ENCODE measurements at places on chromosomes 6 and 20.

GRCh38 chr6:158121335-158121734 lies 46.7 kb downstream of the SERAC1 start:
- no peak for DNase-seq

DNA sequence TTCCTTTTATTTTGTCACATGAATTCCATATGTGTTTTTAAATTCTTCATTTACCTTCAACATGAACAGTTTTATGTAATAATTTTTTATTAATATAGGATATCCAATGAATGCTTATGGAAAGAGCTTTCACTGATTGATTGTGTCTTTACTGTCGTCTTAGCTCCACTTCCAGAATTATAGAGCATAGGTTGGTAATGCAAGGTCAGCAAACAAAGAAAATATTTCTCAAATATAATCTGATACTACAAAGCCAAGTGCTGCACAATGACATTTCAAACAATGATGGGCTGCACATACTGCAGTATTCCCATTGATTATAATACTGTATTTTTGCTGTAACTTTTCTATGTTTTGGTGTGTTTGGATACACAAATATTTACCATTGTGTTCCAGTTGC lies 275.7 kb upstream of the RSPO3 start:
- DNase-seq: no peak

DNA sequence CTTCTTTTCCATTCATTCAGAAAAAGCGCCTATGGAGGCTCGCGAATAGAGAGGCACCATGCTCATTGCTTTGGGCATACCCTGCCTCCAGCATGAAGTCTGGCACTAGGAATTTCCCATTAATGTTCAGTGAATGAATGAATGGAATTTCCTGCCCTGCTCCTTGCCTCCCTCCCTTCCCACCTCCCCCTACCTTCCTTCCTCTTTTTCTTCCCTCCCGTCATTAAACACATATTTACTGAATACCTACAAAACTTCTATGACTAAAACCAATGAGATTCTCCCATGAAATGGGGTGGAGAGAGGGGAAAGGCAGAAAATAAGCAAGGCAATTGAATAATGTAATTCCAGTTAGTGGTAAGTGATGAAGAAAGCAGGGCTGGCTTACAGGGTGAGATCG lies 213.8 kb upstream of the AGPAT4 start:
- no peak for DNase-seq

- DNase-seq: no peak
Measured at GRCh38 chr6:40956936-40957335, 82.1 kb downstream of the UNC5CL start.

DNA sequence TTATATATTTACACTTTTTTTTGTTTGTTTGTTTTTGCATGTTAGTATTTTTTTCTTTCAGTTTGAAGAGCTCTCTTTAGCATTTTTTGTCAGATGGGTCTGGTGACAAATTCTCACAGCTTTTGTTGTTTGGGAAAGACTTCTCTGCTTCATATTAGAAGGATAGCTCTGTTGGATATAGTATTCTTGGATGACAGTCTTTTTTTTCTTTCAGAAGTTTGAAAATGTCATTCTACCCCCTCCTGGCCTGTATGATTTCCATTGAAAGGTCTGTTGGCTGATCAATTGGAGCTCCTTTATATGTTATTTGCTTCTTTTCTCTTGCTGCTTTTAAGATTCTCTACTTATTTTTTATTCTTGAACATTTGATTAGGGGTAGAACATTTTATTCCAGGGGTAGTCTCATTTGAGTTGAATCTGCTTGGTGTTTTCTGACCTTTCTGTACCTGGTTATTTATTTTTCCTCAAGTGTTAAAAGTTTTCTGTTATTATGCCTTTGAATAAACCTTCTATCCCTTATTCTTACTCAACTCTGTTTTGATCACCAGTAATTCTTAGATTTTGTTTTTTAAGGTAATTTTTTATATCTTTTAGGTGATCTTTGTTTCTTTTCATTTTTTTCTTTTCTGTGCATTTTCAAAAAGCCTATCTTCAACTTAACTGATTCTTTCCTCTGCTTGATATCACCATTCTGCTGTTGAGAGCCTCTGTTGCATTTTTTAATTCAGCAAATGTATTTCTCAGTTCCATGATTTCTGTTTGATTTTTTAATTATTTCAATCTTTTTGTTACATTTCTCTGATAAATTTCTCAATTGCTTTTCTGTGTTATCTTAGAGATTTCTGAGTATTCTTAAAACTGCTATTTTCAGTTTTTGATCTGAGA lies 176.8 kb upstream of the ECI2 start:
- no peak for DNase-seq

DNA sequence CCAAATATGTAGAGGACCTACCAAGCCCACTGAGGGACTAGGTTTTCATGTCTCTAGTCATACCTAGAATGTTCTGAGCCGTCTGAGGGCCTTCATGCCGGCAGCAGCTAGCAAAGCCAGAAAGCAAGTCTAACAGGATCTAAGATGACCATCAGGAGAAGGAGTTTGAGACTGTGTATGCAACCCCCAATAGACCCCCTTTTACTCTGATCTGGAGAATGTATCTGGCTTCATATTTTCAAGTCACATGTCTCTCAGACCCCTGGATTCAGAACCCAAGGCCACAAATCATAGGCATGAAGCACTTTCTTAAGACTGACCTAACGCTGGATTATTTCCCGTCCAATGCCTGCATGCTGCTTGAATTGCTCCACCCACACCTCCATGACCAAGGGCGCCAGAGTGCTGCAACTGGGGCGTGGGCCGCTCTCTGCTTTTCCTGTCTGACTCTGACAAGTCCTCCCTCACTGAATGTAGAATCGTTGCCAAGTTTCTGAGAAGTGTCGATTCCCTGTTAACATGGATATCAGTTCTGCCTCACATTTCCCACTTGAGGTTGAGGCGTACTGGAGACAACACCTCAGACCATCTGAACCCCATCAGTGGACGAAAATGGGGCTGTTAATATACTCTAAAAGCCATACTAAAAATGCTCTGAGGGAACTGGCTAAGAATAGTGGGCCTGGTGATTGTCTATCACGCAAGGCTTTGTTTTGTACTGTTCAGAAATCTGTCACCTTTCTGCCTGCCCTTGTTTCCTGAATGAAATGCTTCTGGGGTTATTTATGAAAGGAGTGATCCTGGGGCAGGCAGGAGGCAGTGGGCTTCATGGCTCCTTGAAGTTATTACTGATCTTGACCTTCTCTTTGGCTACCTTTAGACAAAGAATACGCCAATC lies 23.9 kb upstream of the ASXL1 start:
- DNase-seq: peak; percentile 86

DNA sequence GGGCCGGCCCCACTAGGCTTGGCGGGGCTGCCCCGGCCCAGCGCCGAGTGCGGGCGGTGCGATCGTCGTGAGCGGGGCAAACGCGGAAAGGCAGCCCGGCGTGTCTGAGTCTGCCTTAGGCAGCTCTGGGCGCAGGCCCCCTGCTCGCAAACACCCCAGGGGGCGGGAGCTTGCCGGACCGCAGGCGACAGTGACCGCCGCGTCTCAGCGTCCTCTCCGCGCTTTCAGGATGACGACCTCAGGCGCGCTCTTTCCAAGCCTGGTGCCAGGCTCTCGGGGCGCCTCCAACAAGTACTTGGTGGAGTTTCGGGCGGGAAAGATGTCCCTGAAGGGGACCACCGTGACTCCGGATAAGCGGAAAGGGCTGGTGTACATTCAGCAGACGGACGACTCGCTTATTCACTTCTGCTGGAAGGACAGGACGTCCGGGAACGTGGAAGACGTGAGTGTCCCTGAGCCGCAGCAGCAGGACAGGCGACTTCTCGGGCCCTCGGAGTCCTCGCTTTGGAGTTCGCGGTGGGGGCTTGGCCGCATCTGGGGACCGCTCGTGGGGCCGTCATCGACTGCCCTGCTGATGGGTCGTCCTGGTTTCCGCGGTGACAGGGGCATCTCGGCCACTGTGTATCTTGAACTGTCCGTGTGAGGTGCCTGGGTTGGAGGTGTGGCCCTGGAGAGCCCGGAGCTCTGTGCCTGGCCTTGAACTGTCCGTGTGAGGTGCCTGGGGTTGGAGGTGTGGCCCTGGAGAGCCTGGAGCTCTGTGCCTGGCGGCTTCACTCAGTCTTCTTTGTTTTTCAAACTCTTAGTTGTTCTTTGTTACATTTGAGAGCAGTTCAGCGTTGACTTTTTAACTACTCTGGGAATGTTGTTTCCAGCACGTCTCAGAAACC lies 786 bp downstream of the ADRM1 start:
- DNase-seq: peak; percentile 46

- DNase-seq: no peak
Measured at GRCh38 chr20:59680852-59681251, 76.5 kb downstream of the PHACTR3 start.

GRCh38 chr20:16005021-16005914 lies 568.0 kb downstream of the KIF16B start:
- DNase-seq: no peak

DNA sequence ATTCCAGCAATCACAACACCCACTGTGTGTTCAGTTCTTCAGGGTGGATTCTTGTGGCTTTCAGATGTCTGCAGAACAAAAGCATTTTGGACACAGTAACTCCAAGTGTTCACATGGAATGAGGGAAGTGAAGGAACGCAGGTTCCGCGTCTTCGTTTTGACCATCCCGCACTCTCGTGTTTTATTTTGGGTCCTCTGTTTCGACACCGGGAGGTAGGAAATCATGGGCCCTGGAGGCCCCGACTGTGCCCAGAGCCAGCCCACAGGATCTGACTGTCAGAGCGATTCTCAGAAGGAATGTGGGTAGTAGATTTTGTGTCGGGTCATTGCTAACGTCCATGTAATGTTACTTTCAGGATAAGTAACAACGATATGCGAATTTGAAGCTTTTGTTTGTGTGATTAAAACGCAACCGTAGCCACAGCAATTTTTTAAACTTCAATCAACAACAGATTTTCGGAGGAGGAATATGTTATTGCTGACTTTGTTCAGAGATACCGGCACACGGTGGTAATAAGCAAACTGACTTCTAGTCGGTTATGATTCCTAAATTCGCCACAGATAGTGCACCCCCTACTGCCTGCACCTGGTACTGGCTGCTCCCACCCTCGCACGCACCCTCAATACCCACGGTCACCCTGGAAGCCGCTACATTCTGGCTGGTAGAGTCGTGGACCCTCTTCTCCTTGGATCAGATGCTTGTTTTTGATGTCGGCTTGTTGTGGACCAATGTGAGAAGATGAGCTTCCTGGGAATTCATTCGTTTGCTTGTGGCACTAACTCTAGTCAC lies 10.5 kb downstream of the NPEPL1 start:
- no peak for DNase-seq

- peak; percentile 63 for DNase-seq
Measured at GRCh38 chr20:4989570-4989969, 11.7 kb downstream of the SLC23A2 start.

- DNase-seq: no peak
Measured at GRCh38 chr6:41937861-41938574, 3.6 kb downstream of the CCND3 start.

GRCh38 chr20:1293641-1294379 lies 27.7 kb downstream of the SNPH start:
- no peak for DNase-seq

GRCh38 chr6:105041880-105042279 lies 85.0 kb downstream of the LIN28B start:
- no peak for DNase-seq

- DNase-seq: peak; percentile 80
Measured at GRCh38 chr6:89412071-89413005, at the start of gene RRAGD. TSS of gene RRAGD (minus strand) at chr6:89412273. CDS start at chr6:89411993, 280 bp downstream.

GRCh38 chr6:76706631-76707030 lies 634.2 kb upstream of the IMPG1 start:
- no peak for DNase-seq

- no peak for DNase-seq
Measured at GRCh38 chr6:168162366-168162765, 83.4 kb upstream of the FRMD1 start.

Data from GM12865 (cell line).